ENCODE measurements at places on chromosomes 1 and 21.

GRCh38 chr21:36874665-36875064 is 91.8 kb downstream of the HLCS start:
- DNase-seq = no peak

DNA sequence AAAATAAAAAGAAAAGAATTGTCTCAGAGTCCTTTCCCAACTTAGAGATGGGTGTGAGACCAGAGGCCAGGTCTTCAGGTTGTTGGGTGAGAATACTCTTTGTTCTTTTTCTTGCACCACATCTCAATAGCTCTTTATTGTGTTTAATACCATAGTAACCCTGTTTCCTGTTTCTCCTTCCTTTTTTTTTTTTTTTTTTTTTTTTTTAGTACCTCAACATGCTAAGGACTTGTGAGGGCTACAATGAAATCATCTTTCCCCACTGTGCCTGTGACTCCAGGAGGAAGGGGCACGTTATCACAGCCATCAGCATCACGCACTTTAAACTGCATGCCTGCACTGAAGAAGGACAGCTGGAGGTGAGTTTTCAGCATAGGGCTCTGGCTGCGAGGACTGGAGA is 24.4 kb downstream of the CELF3 start:
- no peak for DNase-seq

DNA sequence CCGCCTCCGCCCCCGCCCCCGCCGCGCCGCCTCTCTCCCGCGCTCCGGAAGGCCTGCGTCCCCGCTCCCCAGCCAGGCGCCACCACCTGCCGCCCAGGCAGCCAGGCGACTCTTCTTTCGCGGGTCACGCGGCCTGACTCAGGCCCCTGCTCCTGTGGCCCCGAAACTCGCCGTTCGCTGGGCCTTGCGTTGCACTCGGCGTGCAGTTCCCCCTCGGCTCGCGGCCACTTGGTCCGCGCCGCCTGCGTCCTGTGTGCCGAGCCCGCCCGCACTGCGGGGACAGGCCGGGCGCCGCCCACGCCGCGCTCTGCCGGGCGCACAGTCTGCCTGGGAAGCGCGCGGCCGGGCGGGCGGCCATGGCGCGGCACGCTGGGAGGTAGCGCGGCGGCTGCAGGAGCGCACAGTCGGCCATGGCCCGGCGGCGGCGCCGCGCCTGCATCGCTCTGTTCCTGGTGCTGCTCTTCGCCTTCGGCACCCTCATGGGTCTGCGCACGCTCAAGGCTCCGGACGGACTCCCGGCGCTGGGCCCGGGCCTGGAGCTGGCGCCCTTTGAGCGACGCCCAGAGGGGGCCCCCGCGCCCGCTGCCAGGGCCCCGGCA is at the start of gene MANEAL:
MANEAL (plus strand) TSS at position 75 of the 599 bp plus-strand sequence; CDS start at position 411, 336 bp downstream.
- DNase-seq = no peak

- DNase-seq = no peak
These were observed 326.5 kb upstream of the FMN2 start for GRCh38 chr1:239765163-239765562.

DNA sequence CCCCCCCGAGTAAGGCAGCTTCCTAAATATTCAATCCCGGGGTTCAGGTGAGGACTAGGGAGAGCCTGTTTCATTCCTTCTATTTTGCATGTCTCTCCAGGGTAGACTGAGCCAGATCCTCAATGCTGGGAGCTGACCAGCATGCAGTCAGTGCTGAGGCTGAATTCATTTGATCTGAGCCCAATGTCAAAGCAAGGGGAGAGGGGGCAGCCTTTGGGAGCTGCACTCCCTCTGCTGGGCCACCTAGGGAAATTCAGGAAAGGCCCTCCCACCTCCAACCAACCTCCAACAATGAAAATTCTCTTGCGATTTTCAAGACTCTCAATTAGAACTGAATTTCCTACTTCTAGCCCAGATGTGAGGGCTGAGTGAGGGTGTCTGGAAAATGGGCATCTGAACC is 371.2 kb downstream of the NPHP4 start:
- DNase-seq = no peak

DNA sequence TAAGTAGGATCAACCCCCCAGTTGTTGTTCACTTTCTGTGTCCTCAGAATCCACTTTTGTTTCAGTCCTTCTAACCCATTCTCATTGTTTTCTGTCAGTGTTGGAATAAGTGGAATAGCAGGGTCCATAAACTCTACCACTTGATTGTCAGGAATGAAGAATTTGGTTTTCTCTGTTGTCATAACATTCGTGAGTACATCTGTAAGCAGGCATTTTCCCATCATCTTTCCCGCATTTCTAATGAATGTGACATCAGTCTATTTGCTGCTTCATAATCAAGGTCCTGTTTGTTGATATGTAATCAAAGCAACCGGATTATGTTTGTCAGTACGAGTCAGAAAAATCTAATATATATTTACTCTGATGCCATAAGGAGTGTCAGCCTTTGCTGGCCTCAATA is 147.1 kb downstream of the KIF26B start:
- DNase-seq = no peak

DNA sequence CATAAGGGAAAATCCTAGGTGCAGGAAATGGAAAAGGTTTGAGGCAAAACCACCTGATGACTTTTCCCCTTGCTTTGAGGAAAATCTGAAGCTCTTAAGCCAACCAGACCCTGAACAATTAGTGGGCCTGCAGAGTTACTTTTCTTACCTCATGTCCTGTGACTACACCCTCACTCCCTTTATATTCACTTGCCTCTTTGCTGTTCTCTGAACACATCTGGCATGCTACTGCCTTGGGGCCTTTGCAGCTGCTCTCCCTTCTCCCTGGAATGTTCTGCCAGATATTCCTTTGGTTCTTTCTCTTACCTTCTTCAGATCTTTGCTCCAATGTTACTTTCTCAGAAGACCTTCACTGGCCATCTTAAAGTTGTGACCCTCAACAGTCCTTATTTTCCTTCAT is 21.8 kb downstream of the RPTN start:
- DNase-seq = no peak

DNA sequence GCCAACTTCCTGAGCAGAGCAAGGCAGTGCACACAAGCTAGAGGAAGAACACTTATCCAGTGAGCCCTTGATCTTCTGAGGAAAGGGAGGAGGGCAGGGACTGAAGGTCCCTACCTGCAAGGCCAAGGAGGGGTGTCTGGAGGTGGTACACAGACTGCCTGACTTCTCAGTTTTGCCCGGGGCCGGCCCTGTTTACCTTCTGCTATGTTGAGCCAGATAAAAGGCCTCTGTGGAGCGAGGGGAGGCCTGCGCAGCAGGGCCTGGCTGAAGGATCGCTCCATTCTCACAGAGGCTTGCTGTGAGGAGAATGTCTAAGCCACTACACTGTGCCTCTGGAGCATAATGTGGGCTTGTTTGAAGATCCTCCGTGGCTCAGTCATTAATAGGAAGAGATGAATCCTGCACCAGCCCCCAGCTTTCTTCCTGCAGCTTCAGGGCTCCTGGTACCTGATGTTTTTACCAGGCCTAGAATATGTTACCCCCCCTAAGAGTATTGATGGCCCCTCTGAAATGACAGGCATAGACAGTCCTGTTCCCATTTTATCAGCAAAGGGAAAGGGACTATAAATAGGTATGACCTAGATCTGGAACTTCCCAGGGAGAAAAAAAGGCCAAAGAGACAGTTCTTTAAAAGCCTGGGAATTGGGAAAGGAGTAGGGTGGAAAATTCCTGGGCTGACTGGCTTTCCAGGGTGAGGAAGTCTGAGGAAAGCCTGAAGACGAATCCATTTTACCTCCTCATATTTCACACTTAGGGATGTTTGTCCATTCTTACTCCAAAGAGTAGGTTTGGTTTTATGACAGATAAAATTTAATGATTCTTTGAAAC is 4.7 kb downstream of the POGK start:
- no peak for DNase-seq

DNA sequence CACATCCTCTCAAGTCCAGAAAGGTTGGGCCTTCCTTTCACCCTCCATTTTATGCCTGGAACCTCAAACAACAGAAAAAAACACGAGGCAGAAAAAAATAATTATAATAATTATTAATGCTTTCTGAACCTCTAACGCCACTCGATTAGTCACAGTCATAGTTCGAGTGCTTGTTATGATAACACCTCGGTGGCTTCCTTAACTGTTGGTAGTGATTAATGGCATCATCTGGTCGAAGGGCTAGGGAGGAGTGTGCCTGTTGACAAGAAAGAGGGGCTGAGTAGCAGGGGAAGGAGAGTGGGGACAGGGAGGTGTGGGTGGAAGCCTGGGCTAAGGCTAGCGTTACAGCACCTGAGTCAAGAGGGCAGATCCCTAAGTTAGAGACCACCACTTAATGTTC is 21.3 kb upstream of the IL10 start:
- no peak for DNase-seq

DNA sequence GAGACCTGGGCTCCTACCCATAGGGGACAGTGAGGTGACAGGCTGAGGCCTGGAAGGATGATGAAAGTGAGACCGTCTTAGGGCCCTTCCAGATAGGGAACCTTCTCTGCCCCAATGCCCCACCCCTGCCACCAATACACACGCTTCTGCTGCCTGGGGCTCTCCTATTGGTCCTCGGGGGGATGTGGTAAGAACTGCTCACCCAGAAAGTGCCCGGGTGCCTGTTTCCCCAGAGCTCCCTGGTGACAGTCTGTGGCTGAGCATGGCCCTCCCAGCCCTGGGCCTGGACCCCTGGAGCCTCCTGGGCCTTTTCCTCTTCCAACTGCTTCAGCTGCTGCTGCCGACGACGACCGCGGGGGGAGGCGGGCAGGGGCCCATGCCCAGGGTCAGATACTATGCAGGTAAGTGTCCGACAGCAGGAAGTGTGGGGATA is 948 bp downstream of the SEMA4A start:
- DNase-seq = no peak

- no peak for DNase-seq
These were observed 442 bp upstream of the AHCYL1 start for GRCh38 chr1:109984190-109984455.

DNA sequence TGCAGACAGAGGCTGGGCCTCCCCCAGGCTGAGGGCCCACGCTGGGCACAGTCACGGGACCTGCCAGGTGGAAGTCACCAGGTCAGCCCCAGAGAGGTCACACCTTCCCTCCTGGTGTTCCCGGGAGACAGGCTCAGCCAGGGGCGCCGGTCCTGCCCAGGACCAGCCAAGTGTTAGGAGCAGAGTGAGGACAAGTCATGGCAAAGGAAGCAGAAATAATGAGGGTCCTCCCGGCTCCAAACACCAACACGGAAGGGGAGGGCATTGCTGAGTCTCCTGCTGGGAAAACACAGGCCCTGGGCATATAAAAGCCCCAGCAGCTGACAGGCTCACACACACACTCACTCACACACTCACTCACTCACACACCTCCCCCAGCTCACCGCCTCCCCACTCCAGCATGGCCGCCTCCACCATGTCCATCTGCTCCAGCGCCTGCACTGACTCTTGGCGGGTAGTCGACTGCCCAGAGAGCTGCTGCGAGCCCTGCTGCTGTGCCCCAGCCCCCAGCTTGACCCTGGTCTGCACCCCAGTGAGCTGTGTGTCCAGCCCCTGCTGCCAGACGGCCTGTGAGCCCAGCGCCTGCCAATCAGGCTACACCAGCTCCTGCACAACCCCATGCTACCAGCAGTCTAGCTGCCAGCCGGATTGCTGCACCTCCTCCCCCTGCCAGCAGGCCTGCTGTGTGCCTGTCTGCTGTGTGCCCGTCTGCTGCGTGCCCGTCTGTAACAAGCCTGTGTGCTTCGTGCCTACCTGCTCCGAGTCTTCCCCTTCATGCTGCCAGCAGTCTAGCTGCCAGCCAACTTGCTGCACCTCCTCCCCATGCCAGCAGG is at the start of gene KRTAP10-10:
KRTAP10-10 (plus strand) TSS at position 339 of the 833 bp plus-strand sequence; CDS start at position 401, 62 bp downstream.
- DNase-seq = no peak

GRCh38 chr1:231629132-231629531 is 2.5 kb downstream of the DISC1 start:
- DNase-seq = no peak

DNA sequence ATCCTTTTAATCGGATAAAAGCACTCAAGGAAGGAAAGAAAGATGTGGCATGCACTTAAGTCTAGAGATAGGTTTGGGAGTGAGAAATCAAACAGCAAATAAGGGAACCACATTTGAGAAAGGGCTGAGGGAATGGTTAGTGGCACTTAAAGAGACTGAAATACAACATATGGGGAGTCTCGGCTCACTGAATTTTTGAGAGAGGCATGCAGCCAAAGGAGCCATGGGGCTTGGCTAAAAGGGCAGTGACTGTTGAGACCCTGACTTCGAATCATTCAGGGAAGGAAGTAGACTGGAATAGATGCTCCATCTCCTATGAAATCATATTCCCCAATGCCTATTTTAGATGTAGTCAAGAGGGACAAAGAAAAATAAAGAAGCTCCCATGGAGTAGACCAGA is 58.3 kb upstream of the HAO2 start:
- no peak for DNase-seq

DNA sequence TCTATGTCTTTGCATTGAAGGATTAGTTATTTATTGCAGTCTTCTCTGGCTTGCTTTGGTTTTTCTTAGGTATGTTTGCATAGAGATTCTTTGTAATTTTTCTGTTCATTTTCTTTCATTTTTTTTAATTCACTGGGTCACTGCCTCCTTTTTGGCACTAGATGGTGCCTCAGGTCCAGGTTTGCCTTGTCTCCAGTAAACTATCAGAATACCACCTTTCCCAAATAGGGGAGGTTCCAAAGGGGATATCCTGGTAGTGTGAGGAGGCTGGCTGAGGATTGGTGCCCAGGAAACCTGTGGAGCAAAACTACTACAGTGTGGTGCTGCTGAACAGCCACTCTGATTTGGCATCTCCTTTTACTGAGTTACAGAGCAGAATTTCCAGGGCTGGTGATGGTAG is 257.1 kb downstream of the KCTD3 start:
- no peak for DNase-seq

- no peak for DNase-seq
These were observed 4.4 kb upstream of the MAPKAPK2 start for GRCh38 chr1:206680279-206680678.

DNA sequence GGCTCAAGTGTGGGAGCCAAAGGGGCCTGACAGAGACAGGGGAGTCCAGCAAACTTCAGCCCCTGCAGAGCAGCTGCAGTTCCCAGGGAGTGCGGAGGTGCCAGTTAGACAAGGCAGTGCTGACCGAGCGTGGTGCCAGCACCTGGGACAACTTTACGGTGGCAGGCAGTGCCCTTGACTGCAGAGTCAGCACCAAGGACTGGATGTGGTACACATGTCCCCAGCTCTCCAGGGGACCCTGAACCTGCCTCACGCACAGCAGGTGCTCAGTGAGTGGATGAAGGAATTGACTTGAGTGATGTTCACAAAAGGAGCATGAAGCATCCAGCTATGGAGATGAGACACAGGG is 296.5 kb downstream of the SIPA1L2 start:
- no peak for DNase-seq

GRCh38 chr1:32701951-32702598 is 495 bp downstream of the SYNC start:
- DNase-seq = no peak

All from stimulated activated CD4-positive, alpha-beta T cell treated with anti-CD3 and anti-CD28 coated beads, Interleukin-15, amount 100 ng/mL, for 1 hour (primary cell).